ENCODE measurements at places on chromosomes 4 and X.
A peak's percentile ranks its signal among the peaks of the same experiment; 100 is the strongest.

DNA sequence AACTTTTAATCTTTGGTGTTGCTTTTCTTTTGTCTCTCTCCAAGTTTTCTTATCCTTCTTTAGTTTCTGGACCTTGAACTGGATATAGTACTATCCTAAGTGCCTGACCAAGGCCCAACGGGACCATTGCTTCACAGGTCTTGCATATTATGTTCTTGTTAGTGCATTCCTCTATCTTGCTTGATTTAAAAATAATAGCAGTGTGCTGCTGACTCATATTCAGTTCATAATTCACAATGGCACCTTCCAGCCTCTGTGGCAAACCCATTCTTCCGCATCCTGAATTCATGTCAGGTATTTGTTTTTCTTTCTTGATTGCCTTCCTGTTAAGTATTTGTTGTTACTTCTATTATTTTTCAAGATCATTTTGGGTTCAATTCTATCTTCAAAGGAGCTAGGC is 197.1 kb upstream of the GIMD1 start:
- no peak for DNase-seq

GRCh38 chr4:139555705-139556070 is 331 bp downstream of the SETD7 start:
- DNase-seq, result peak; percentile 9

DNA sequence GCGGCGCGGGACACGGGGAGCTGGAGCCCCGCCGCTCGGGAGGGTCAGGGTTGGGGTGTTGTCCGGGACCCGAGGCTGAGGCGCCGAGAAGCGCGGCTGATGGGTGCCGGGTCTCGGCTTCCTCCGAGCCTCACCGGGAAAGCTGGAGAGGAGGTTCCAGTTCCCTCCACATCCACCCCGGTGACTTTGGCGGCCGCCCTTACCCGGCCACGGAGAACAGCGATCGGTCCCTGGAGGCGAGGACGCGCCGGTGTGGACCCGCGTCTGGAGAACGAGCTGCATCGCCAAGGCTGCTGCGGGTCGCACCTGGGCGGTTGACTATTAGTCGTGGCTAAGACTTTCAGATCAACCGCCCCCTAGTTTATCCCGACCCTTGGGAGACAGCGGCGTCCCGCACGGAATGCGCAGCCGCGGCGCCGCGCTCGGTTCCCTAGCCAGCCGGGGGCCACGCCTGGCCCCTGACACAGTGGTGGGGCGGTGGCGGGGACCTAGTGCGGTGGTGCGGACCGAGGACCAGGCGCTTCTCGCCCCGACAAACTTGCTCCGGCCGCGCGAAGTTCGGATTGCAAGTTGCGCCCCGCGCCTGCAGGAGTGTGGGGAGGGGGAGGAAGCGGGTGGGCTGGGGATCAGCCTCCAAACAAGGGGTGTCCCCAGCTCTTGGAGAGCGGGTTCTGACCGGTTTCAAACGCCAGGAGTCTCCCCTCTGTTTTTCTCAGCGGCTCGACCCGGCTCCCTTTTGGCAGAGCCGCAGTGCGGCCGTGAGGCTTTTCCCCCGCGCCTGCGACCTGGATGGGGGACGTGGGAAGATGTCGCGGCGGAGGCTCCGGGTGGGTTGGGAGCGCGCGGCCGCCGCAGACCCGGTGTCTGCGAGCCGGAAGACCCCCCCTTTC is 568 bp downstream of the FHDC1 start:
- DNase-seq, result peak; percentile 22

DNA sequence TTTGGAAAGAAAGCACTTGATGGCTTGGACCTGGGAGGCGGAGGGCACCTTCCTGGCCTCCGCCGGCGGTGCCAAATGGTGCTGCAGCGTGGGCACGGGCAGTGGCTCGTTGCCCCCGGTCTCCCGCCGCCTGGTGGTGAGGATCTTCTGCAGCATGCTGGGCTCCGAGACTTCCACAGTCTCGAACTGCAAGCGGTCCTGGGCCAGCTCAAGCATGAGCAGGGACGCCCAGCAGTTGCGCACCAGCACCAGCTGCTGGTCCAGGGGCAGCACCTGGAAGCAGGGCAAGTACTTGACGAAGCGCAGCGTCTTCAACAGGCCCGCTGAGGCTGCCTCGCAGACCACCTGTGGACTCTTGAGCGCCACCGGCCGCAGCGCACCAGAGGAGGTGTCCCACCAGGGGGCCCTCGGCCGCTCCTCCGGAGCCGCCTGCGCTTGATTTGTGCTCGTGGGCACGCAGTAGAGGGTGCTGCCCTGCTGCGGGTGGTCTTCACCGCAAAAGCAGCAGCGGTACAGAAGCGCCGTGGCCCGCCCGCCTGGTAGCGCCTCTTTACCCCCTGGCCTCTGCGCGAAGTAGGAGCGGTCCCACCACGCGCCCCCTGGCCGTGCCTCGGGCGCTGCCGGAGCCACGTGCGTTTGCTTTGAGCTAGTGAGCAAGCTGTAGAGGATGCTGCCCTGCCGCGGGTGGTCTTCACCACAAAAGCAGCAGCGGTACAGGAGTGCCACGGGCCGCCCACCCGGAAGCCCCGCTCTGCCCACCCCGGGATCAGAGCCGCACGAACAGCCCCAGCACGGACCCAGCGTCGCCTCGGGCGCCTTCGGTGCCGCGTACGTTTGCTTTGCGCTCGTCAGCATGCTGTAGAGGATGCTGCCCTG is 689 bp downstream of the NR0B1 start:
- no peak for DNase-seq

DNA sequence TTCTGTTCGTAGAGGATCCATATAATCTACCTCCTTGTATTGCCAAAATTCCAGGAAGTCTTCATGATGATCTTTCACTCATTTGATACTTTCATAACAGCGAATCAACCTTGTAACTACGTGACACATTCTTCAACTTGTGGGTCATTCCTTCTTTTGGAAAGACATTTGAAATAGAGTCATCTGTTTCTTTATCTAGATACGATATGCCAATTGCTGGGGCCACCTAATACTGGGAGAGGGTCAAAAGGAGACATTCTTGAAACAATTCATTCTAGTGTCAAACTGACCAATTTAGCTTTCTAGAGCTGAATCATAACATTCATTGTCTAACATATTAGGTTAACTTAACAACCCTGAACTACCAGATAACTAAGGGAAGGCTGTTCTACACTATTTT is 62.9 kb upstream of the SMAD1 start:
- DNase-seq, result no peak

DNA sequence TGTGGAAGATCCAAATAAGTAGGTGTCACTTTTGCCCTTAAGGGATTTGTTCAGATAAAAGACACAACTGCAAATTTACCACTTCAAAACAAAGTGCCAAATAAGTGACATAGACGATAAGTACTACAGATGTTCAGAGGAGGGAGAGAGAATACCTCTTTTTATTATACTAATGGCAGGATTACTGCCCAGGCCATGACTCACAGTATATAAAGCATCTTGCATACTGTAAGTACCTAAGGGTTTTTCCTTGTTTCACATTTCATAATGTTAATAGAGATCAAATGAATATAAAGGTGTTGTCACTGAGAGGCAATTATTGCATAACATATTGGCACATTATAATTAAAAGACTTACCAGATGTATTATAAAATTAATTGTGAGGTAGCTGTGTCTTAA is 46.4 kb downstream of the PTPN13 start:
- no peak for DNase-seq

DNA sequence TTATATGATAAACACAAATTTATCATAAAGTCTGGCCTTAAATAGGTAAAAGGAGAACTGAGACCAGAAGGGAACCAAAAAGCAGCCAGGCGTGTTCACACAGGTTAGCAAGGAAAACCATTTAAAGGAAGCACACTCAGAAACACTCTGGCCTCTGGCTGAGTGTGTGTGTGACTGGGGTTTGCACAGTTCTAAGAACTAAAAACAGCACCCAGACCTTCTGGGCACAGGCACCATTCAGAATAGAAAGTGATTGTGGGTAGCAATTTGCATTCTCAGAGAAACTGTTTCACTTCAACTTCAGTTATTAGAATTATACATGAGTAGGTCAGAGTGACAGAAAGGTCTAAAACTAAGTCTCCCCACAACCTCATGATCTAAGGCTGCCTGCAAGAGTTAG is 10.0 kb downstream of the GPR82 start:
- peak; percentile 13 for DNase-seq

DNA sequence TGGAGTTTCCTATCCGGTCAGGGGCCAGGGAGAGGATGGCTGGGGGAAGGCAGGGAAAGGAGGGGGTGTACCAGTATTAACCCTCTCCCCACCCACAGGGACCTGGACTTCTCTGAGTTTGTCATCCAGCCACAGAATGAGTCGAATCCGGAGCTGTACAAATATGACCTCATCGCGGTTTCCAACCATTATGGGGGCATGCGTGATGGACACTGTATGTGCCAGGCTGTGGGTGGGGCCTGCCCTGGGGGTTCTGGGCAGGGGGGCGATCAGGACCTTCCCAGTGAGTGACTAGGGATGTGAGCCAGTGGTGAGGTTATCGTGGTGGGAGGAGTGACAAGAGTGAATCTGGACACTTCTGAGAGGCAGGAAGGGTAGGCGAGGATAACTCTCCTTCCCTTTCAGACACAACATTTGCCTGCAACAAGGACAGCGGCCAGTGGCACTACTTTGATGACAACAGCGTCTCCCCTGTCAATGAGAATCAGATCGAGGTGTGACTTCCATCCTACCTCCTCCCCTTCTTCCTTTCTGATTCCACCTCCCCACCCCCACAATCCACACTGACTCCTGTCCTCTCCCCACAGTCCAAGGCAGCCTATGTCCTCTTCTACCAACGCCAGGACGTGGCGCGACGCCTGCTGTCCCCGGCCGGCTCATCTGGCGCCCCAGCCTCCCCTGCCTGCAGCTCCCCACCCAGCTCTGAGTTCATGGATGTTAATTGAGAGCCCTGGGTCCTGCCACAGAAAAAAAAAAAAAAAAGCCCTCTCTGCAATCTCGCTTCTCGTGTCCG is 14.6 kb downstream of the USP11 start:
- no peak for DNase-seq

DNA sequence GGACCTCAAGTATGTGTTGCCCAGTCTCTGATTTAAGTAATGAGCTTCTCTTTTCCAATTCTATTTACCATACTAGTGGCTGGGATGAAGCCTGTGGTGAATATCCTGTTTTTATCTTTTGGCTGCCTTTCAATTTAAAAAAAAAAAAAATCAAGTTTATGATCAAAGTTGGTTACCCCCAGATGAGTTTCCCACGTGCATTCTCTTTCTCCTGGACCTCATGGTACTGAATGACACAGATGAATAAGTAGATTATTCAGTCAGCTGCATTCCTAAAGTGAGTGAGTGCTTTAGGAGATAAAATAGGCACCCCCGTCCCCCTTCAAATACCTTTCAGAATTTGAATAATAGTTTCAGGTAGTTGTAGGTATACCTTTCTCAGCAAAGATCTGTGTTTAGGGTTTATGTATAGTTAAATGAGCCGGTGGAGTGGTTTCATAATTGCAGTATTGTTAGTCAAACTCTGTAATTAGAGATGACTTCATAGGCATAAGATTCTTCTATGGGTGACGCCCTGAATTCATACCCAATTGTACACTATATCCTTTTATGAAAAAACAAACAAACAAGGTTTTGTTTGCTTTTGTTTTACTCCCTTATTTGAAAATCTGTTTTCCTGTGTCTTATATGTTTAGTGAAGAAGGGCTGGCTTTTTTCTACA is 41.9 kb downstream of the PLS3 start:
- no peak for DNase-seq

DNA sequence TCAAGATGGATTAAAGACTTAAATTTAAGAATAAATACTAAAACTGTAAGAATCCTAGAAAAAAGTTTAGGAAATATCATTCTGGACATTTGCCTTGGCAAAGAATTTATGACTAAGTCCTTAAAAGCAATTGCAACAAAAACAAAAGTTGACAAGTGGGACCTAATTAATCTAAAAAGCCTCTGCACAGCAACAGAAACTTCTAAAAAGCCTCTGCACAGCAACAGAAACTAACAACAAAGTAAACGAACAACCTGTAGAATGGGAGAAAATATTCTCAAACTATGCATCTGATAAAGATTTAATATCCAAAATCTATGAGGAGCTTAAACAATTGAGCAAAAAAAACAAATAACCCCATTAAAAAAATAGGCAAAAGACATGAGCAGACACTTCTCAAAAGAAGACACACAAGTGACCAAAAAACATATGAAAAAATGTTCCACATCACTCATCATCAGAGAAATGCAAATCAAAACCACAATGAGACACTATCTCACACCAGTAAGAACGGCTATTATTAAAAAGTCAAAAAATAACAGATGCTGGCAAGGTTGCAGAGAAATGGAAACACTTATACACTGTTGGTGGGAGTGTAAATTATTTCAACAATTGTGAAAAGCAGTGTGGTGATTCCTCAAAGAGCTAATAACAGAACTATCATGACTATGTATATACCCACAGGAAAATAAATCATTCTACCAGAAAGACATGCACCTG is 5.5 kb upstream of the OPRPN start:
- no peak for DNase-seq

DNA sequence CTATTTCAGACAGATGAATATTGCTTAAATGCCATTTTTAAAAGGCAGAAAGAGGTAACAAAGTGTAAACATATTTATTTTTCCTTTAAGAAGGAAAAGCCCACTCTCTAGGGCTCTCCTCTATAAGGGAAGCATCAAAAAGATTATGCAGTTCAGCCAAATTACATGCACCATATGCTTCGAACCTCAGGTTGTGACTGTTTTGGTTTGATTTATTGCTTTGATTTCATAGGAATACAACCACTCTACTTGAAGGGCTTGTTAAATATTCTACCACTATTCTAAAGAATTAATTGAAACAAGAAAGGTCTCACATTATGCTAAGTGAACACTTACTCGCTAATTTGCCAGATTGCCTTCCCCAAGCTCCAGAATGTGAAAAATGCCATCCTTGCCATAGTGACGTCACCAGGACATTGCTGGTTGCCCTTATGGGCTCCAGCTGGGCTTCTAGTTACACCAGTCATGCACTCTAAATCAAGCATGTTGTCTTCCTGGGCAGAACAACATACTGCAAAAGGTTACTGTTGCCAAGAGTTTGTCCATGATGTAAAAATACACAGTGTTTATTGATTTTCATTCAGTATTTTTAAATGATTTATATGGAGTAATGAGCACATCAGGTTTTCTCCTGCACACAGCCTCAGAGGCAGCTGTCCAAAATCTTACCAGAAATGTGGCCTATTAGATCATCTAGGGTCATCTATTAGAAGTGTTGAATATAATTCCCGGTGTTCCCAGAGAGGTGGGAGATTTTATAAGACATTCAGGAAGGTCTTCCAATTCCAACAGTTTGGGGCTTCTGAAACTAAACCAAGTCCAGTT is 164.4 kb upstream of the RAPGEF2 start:
- no peak for DNase-seq

- DNase-seq, result no peak
These were observed 11.8 kb downstream of the SUPT20HL1 start for GRCh38 chrX:24372021-24372763.

DNA sequence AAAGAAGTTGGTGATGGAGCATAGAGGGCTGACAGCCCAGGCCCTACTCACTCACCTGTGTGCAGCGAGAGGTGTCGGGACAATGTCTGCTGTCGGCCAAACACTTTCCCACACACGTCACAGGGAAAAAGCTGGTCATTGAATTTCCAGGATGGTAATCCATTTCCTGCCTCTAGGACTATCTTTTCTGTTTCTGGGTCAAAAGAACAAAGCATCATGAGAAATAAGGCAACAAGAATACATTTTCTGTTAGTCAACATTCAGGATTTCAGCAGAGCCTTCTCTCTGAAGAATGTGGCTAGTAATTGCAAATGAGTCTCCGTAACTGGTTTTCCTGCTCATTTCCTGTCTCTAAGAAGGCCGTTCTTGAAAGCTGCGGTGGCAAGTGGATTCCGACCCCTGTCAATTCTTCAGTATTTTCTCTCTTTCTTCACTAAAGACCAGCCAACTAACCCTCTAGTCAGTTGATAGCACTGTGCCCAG is 99.4 kb downstream of the C4orf51 start:
- no peak for DNase-seq

- DNase-seq, result peak; percentile 49
These were observed 116.7 kb upstream of the TMEM164 start for GRCh38 chrX:109886122-109886761.

Data from activated naive CD4-positive, alpha-beta T cell treated with anti-CD3 and anti-CD28 coated beads for 36 hours (primary cell).